ENCODE measurements at places on chromosomes 11 and 22.

DNA sequence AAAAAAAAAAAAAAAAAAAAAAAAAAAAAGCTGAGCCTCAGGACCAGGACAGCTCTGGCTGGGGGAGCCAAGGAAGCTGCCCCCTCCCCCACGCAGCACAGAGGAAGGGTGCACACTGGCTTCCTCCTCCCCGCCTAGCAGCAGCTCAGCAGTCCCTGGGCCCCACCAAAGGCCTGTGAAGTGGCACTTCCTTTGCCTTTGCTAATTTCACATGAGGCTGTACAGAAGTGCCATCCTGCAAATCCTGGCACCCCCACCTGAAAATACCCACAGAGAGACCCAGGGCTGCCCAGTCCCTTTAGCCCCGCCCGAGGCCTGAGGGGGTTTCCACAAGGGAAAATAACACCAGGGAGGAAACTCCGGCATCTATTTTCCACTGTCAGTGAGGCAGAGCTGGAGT lies 3.9 kb downstream of the RHOG start:
- DNase-seq, result peak; percentile 20

GRCh38 chr11:97460091-97460490 lies 1070.3 kb downstream of the JRKL start:
- no peak for DNase-seq

DNA sequence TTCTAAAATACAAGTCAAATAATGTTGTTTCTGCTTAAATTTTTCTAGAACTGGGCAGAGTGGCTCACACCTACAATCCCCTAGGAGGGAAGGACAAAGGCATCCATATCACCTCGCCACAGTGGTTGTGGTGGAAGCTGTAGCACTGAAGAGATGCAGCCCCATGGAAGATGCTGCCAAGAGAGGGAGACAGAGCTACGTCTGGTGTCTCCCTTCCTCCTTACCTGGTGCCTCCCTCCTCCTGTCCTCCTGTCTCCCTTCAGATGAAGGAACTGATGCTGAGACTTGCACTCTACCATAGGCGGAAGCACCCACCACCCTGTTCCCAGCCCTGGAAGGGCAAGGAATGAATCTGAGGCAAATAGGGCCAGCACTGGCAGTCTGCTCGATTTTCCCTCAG lies 22.3 kb downstream of the MMP27 start:
- no peak for DNase-seq

GRCh38 chr11:94325681-94326080 lies 21.3 kb downstream of the IZUMO1R start:
- DNase-seq, result peak; percentile 45

- no peak for DNase-seq
These were observed 65.8 kb downstream of the PACSIN2 start for GRCh38 chr22:42949159-42949558.

GRCh38 chr11:88655196-88655595 lies 317.7 kb upstream of the CTSC start:
- DNase-seq, result no peak

DNA sequence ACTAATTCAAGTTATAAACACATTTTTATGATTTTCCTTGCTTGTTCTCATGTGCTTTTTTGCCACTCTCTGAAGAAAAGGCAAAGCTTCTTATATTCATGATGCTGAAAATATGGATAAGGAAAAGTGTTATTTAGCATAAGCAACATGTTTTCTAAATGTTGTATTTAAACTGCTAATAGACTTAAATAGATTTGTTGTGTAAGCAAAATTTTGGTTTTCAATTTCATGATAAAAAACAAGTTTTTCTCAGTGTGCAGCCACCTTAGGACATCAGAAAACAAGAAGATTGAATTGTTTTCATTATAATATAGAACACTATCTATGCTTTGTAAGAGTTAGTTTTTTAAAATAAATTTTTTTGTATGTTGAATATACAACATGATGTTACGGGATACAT lies 2.3 kb downstream of the OR4A16 start:
- no peak for DNase-seq

DNA sequence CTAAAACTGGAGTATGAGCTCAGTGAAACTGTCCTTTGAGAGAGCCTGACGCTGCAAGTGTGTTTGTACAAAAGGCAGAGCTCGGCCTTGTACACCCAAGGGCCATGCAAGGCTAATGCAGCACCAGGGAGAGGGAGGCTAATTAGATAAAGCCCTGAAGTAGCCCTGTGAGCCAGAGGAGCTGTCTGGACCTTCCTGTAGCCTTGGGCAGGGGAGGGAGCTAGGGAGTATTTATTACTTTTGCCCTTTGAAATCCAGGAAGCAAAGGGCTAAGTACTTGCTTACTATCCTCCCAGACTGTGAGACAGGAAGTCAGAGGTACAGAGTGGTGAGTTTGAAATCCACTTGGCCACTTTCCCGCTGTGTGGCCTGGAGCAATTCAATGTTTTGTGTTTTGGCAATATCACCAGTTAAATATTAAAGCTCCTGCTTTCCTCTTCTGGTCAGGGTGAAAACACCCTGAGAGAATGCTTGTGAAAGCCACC lies 10.2 kb upstream of the LDHA start:
- no peak for DNase-seq

- DNase-seq, result no peak
These were observed 12.9 kb downstream of the OR10A6 start for GRCh38 chr11:7918141-7918540.

DNA sequence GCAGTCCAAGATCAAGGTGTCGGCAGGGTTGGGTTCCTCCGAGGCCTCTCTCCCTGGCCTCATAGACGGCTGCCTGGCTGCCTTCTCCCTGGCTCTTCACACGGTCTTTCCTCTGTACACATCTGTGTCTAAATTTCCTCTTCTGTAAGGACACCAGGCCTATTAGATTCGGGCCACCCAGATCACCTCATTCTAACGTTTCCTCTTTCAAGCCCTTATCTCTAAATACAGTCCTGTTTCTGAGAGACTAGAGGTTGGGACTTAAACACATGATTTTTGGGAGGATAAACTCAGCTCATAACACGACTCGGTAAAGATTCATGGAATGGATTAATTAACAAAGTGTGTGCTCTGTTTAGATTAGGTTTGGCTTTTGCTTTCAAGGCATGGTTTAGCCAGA lies 136.0 kb upstream of the SORL1-AS1 start:
- DNase-seq, result no peak

GRCh38 chr11:1779034-1779805 lies 15.5 kb upstream of the CTSD start:
- no peak for DNase-seq

DNA sequence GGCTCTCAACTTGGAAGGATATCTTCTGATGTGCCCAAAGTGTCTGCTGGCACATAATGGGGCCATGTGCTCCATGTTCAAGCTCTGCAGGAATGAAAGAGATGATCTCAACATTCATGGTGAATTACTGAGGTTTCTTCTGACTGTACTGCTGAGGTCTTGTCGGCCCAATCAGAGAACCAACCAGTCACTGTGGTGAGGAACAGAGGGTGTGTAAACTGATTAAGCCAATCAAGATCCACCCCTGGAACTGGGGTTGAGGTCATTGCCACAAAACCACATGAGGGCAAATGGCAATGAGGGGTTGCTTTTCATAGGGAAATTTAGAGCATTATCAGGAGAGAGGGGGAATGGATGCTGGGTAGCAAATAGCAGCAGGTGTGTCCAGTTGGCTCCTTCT lies 152.3 kb upstream of the RAG2 start:
- DNase-seq, result no peak

DNA sequence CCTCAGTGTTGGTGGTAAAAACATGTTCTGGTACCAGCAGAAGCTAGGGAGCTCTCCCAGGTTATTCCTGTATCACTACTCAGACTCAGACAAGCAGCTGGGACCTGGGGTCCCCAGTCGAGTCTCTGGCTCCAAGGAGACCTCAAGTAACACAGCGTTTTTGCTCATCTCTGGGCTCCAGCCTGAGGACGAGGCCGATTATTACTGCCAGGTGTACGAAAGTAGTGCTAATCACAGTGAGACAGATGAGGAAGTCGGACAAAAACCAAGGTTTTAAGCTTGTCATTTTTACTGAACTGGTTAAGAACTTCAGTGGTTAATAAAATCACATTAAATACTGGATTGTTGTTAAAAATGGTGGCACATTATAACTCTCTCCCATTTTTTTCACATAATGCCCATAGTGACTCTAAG lies 42.6 kb upstream of the VPREB1 start:
- DNase-seq, result no peak

DNA sequence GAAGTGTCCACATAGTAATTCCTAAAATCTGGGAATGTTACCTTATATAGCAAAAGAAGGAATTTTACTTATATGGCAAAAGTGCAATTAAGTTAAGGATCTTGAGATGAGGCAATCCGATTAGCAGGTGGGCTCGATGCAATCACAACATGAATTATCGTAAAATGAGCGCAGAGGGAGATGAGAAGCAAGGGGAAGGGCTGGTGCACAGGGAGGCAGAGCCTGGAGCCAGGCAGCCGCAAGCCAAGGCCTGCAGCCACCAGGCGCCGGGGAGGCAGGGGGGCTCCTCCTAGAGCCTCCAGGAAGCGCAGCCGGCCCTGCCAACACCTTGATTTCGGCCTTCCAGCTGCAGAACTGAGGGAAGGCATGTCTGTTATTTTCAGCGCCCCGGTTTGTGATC lies 85.7 kb downstream of the CELSR1 start:
- DNase-seq, result no peak

DNA sequence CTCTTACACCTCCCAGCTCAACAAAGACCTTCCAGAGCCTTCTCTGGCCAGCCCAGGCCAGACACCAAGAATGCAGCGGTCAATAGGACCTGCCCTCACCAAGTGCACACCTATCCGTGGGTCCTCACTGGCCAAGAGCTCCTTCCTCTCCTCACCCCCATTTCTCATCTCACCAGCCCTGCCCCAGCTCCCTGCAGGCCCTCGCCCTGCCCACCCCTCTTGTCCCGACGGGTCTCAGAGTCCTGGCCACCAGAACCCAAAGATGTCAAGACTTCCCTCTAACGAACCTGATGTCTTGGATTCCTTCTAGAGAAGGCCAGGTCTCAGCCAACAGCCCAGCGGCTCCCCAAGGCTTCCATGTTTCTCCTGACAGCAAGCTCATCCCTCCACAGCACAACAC lies 43.6 kb downstream of the IGF2 start:
- DNase-seq, result no peak

DNA sequence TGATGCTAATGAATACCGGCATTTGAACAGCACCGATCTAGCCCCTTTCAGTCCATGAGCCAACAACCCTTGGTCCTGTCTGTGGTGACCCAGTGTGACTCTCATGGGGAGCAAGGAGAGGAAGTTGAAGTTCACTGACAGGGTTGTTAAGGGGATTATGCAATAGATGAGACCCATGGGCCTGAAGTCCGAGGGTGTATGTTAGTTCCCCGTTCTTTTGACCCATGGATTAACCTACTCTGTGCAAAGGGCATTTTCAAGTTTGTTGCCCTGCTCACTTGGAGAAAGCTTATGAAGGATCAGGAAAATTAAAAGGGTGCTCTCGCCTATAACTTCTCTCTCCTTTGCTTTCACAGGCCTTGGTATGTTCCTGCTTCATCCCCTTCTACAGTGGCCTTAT lies 4.9 kb downstream of the PNPLA3 start:
- DNase-seq, result no peak

DNA sequence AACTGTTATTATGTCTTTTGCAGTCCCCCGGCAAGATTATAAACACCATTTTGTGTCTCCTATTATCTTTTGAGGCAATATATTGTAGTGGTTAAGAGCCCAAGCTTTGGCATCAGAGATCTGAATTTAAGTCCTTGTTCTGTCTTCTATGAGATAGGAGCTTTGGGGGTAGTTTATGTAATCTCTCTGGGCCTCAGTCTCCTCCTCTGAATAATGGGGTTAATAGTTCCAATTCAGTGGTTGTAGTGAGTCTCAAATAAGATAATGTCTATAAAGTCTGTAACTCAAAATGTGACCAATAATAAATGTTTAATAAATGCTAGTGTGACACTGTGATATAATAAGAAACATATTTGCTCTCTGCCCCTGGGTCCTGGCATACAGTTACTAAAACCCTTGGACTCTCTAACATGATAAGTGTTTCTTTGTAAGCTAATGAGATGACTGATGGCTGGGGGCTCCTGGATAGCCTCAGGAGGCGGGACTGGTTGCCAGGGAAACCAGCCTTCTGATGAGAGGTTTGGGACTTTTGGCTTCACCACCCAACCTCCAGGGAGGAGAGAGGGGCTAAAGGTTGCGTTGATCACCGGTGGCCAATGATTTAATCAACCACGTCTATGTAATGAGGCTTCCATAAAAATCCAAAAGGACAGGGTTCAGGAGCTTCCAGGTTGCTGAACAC lies 183.4 kb upstream of the MTMR2 start:
- no peak for DNase-seq

GRCh38 chr22:39297490-39298240 lies 21.8 kb downstream of the RPL3 start:
- DNase-seq, result no peak

Data from T-helper 1 cell (primary cell).